Caki2 (cell line): ENCODE measurements at places on chromosomes 6 and 20. TPM values are rescaled to one million over a fixed set of nuclear protein-coding genes. Genes with fewer than 3 reads are reported as not detected.

- no peak for DNase-seq
Observed at GRCh38 chr6:115064680-115065079, 721.9 kb upstream of the HS3ST5 start.

DNA sequence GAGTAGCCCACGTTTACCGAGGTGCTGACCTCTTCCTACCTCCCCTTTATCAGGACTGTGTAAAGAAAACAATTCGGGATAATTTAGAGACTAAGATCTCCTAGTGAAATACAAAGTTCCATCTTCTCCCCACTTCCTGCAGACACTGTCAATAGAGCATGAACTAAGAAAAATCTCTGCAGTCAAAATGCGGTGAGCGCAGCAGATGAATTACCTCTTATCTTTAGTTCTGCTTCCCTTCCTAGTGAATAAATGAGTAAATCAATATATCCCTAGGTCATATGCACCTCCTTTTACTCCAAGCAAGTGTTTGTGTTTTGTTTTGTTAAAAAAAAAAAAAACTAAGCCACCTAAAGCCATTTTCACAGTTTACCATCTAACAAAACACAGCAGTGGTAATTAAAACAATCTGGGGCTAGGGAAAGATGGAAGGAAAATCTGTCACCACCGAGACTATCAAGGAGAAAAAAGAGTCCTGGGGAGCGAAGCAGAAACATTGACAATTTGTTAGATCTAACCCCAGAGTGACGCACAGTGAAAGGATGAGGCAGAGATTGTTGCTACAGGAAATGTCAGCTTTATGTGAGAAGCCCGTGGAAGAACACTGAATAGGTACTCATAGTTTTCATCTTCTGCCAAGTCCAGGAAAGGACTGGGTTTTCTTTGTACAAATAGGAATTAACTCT lies 159.4 kb upstream of the SPTLC3 start:
- no peak for DNase-seq

DNA sequence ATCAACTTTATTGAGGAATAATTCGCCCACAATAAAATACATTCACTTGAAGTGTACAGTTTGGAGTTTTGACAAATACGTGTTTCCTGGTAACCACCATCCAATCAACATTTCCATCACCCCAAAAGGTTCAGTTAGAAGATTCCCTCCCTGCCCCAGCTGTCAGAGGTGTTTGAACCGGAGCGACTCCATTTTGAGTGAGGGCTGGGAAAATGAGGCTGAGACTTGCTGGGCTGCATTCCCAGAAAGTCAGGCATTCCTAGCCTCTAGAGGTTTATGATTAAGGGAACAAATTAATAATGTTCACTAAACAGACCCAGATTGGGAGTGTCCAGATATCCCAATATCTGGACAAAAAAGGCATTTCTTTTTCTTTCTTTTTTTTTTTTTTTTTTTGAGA lies 33.0 kb upstream of the BLCAP start:
- no peak for DNase-seq

GRCh38 chr6:2935566-2936291 lies 32.6 kb upstream of the SERPINB9 start:
- DNase-seq: no peak

GRCh38 chr6:41894366-41895299 lies 542 bp downstream of the USP49 start:
- DNase-seq: no peak

DNA sequence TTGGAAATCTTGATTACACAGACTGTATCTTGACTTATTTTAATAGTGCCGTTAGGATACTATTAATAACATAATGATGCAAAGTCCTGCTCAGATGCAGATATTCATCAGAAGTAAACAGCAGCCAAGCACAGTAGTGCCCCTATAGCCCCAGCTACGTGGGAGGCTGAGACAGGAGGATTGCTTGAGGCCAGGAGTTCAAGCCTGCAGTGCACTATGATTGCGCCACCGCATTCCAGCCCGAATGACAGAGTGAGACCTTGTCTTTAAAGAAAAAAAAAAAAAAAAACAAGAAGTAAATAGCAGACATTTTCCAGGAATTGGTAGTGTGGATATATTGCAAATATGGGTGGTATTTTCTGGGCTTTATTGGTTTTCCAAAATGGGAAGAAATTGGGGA lies 61.8 kb downstream of the TULP4 start:
- no peak for DNase-seq

Gene FAM110A
- total RNA-seq: 7.3 and 14.9 TPM in 2 replicates

Gene SIRPB2
- total RNA-seq: not detected in 2 replicates

Gene GRM4
- 1.2 TPM in 1 of 2 replicates, not detected in the other for total RNA-seq

Gene HRH3
- total RNA-seq: not detected in 2 replicates

Gene CCDC170
- not detected in 2 replicates for total RNA-seq
